IPS-NIHi11 (cell line): ENCODE measurements at places on chromosomes 6 and 20.

DNA sequence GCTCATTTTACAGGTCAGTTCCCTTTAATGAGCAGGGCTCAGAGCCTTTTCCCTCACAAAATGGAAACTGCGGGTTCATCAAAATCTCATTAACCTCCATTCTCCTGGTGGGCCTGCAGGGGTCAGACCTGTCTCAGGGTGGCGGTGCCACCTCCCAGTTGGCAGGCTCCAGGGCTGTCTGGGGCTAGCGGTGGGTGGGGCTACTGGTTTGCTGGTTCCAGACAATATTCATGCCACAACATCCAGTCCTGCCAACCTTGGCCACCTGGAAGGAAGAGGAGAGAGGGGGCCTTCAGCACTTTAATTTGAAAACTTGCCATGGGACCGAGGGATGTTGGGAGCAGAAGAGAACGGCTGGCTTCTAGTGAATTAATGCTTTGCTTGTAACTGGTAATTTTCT lies 41.9 kb upstream of the CTNNBL1 start:
- DNase-seq, result peak; percentile 73

- DNase-seq, result peak; percentile 50
Observed at GRCh38 chr6:107716688-107717089, 107.4 kb downstream of the SCML4 start.

DNA sequence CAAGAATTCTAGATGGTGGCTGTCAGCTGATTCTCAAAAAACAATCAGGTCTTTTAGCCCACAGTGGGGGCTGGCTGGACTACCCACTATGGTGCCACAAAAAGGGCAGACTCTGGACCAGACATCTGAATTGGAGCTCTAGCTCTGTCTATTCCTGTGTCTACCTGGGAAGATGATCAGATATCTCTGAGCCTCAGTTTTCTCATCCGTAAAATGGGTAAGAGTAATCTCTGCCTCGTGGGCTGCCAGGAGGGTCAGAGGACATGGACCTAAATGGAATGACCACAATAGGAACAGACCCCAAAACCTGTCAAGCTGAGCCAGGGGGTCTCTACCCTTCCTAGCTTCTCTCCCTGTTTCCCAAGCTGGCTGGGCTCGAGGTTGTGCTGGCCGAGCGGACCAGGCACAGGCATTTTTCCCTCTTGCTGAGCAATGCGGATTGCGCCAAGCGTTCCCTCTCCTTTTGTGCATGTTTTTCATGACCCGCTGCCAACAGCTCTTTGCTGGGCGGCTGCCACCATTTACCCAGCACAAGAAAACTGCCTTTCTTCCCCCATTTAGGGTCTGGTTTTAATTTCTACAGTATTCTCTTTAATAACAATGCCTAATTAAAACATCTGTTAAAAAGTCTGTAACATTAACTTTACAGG lies 74.7 kb upstream of the MAFB start:
- no peak for DNase-seq

DNA sequence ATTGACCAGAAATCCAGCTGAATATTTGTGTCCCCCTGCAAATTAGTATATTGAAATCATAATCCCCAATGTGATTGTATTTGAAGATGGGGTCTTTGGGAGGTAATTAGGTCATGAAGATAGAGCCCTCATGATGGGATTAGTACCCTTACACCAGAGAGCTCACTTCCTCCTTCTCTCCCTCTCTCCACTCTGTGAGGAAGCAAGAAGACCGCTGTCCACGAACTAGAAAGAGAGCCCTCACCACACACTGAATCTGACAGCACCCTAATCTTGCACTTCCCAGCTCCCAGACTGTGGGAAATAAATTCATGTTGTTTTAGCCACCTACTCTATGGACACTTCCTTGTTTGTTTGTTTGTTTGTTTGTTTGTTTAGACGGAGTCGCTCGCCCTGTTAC lies 11.9 kb upstream of the PLAGL1 start:
- DNase-seq, result no peak

DNA sequence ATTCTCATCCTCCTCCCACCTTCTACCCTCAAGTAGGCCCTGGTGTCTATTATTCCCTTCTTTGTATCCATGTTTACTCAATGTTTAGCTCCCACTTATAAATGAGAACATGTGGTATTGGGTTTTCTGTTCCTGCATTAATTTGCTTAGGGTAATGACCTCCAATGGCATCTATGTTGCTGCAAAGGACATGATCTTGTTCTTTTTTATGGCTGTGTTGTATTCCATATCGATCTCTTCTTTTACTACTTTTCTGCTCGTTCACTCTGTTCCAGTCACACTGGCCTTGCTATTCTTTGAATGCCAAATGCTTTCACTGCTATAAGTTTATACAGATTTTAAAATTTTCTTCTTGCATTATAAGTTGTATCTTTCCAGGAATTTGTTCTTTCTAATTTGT lies 57.7 kb downstream of the RSPH3 start:
- no peak for DNase-seq

DNA sequence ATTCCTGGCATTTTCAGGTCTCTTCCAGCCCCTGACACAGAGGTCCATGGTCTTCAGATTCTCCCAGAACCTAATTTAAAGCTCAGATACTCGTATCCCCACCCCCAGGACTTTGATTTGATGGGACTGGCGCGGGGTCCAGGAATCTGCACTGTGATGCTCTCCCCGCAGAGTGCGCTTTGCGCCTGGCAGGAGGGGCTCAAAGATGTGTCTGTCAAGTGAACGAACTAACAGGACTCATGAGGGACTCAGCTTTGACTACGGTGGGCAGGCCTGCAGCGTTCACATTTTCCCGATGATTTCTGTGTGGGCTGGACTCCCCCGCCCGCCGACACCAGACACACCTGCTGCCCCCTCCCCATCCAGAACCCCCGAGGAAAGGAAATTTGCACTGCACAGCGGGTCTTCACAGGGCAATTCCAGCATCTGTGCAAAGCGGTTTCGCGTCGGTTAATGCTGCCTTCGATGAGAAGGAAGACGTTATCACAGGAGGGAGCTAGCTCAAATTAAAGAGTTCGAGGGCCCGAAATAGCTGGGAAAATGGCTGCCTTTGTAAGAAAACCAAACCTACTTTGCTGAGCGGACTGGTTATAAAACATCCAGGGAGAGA lies 90.2 kb downstream of the ZDHHC14 start:
- DNase-seq, result no peak

- DNase-seq, result no peak
Observed at GRCh38 chr6:67221226-67221625, 1413.9 kb upstream of the ADGRB3 start.

GRCh38 chr6:144696610-144697368 lies 411.7 kb downstream of the UTRN start:
- DNase-seq, result no peak

GRCh38 chr20:24045621-24046318 lies 57.2 kb upstream of the GGTLC1 start:
- no peak for DNase-seq

DNA sequence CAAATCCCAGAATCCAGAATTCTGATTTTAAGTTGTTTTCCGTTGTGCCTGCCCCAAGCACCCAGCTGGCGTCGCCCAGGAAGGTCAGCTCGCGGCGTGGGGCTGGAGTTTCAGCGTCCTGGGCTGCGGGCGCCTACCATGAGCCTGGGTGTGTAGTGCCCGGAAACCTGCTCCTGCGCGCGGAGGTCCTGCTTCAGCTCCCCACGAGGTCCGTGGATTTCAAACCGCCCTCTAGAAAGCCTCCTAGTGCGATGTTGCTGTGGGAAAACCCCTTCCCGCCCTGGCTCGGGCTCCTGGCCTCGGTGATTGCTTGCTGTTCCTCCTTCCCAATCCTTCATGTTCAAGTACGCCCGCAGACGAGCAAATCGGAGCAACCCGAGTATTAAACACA lies 51.3 kb upstream of the NRN1 start:
- DNase-seq, result no peak

- no peak for DNase-seq
Observed at GRCh38 chr20:1824834-1825233, 70.4 kb upstream of the SIRPA start.

GRCh38 chr20:62701161-62702012 lies 7.2 kb upstream of the NTSR1 start:
- no peak for DNase-seq

DNA sequence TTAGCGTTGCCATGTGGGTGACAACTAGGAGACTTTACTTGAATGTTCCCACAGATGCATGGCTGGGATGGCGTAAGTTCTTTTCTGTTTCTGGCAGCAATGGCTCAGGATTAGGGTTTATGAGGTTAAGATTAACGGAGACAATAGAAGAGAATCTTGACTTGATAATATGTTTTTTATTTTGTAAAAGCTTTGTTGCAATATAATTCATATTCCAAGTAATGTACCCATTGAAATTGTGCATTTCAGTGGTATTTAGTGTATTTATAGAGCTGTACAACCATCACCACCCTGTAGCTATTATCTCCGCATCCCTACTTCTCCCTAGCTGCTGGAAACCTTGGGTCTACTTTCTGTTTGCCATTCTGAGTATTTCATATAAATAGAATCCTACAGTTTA lies 349.2 kb downstream of the UTRN start:
- DNase-seq, result no peak

DNA sequence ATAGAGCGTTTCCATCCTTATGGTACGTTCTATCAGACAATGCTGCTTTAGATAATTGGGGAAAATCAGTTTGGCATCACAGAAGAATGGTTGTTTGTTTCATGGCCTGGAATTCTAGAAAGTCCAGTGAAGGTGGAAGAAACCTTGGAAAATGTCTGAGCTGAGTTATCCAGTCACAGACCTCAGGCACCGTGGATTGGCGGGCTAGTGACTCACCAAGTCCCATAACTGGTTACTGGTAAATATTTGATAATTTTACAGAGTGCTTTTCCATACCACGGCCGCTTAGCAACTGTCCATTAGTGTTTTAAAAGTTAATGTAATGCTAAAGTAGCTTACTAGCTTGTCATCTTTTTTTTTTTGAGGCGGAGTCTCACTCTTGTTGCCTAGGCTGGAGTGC lies 99.4 kb downstream of the SLC35B3 start:
- no peak for DNase-seq

DNA sequence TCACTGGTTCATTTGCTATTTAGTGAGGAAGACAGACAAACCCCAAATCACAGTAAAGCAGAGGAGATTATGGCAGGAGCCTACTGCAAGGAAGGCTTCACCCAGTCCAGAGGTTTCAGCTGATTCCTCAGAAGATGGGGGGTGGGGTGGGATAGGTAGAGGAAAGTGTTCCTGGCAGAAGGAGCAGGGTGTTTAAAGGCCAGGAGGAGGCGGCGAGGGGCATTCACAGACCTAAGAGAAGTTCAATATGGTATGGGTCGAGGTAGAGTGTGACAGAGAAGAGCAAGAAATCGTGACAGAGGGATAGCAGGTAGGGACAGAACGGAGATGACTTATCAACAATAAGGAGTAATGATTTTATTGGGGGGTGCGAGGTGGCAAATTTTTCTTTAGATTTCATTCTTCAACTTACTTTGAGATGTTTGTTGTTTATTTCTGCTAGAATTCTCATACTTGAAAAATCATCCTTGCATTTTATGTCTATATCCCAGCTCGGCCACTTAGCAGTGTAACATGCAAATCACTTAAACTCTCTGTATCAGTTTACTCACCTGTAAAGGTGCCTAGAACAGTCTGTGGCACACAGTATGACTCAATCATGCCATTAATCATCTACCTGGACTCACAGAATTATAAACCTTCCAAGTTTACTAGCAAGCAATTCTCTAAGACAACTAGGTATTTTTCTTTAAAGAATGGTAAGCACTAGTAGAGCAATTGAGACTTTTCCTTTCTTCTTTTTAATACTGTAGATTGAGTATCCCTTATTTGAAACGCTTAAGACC lies 176.7 kb downstream of the REV3L start:
- DNase-seq, result peak; percentile 43

DNA sequence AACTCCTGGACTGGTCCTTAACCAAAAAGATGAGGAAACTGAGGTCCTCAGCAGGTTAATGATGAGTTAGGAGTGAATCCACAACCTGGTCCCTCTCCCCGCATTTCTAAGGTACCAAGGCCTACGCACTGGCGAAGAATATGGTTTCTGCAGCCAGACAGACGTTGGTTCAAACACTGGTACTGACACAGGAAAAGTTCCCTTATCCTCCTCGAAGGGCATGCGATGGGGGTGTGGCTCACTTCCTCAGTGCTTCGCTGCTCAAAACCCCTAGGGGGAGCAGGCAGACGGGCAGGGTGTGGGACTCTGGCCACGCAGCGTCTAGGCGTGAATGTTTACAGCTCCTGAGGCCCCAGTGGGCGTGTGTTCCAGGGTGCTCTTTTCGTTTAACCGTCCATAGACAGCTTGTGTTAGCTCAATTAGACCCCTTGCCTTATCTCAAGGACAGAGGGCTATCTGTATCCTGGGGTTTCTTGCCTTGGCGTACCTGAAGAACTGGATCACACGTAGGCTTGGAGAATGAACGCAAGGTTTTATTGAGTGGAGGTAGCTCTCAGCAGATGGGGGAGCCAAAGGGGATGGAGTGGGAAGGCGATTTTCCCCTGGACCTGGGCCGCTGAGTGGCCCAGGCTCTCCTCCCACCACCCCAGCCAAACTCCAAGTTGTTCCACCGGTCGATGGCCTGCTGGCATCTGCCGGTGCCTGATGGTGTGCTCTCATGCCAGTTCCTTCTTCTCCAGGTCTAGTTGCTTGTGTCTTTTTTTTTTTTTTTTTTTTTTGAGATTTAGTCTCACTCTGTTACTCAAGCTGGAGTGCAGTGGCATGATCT lies 31.8 kb upstream of the PTPN1 start:
- DNase-seq, result peak; percentile 72

DNA sequence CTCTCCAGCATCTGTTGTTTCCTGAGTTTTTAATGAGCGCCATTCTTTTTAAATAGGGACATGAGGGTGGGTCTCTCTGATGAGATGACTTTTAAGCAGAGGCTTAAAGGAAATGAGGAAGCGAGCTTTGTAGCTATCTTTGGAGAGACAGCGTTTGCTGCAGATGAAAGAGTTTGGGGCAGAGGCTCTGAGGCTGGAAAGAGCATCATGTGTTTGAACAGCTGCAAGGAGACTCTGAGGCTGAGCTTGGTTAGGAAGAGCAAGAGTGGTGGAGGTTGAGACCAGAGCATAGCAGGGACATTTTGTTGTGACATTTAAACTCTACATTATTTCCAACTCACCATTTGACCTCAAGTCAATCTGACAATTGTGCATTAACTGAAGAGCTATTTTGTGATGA lies 38.3 kb upstream of the TMX4 start:
- no peak for DNase-seq

DNA sequence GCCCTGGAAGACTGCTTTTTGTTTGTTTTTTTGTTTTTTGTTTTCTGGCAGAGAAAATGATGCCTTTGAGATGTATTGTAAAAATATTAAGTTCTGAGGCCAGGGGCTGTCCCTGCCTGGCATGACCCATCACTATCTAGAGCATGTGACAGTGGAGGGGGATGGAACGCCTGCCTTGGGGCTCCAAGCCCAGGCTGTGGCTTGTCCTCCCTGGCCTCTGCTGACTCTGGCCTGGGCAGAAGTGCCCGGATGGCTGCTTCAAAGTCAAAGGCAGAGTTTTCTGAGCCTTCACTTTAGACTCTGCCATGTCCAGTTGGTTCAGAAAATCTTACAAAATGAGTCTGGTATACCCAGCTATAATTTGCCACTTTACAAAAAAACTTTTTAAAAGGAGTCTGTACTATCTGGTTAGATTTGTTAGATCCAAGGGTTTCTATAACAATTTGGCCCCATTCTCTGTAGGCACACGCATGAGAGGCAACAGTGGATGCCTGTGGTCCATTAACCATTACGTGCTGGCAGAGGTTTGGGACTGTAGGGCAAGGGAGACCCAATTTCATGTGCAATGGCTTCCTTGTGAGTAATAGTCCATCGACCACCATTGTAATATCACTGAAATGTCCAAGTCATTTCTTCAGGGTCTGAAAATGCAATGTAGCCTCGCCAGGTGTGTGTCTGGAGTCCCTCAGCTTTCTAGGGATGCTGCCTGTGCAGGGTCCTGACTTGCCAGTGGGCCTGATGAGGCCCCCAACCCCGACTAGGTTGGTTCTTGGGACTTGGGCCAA lies 8.3 kb downstream of the PPP1R3G start:
- no peak for DNase-seq

- no peak for DNase-seq
Observed at GRCh38 chr20:17653835-17654648, 28.0 kb downstream of the RRBP1 start.
